ENCODE measurements at places on chromosomes 2 and 18.
A peak's percentile ranks its signal among the peaks of the same experiment; 100 is the strongest.

DNA sequence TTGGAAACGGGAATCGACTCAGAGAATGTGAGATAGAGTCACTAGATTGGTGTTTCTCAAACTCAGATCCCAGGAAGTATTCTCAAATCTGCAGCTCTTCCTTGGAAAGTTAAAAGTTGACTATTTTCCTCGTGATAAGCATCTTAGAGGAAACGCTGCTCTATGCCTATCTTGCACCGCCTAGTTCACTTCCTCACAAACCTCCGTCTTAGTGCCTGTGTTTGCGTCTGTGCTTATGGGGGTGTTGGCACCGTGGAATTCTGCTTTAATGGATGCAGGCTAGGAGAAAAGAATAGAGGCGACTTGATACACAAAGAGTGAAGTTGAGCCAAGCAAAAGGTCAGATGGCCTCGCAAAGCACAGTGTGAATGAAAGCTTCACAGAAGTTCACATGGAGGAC is 255.3 kb upstream of the ID2 start:
- no peak for DNase-seq

GRCh38 chr2:88563129-88563528 is 64.1 kb downstream of the EIF2AK3 start:
- DNase-seq, result no peak

GRCh38 chr2:10378189-10378588 is 69.9 kb downstream of the ODC1 start:
- no peak for DNase-seq

GRCh38 chr18:32258148-32258547 is 68.3 kb downstream of the MEP1B start:
- no peak for DNase-seq

DNA sequence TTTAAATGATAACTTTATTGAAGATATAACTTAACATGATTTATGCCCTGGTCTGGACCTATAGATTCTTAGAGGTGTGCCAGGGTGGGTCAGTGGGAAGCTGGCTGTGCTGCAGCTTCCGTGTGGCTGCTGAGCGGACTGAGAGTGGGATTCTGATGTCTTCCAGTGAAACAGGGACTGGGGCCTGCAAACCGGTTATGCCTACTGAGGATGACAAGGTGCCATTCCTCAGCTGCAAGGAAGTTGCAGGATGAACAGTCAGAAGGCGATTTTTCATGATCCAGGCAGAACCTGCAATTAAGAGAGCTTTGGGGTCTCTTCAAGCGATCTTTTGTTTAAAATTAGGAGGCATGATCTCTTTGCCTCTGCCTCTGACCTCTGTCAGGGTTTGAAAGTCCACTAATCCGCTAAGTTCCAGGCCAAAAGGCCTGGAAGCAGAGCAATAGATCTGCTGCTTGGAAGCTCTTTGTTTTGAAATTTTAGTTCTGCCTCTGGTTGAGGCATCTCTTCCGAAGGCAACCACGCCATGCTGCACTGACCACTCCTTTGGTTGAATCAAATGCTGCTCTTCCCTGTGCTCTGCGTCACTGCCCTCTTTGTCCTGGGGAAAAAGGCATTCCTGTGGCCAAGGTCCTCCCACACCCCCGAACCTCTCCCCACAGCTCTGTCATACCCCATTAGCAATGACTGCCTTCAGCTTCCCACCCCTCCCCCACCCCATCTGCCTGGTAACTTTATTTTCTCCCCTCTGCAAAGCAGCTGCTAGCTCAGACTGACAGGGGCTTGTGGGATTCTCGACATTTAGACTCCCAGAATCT is 2.0 kb downstream of the TMEM169 start:
- DNase-seq, result no peak

DNA sequence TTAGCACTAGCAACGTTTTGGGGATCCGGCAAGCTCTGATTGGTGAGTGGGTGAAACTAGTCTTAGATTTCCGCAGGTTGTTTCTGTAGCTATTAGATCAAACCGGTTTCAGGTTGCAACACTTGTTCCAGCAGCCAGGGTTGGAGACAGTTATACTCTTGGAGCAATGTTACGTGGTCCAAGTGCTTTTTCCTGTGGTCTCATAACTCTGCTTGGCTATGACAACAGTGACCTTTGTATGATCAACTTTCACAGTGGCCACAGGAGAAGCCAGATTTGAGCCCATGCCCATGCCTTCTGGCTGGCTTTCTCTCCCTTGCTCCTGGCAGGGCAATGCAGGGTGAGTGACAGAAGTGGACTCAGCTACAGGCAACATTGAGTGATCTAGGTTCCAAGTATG is 84.5 kb upstream of the TAF1B start:
- no peak for DNase-seq

DNA sequence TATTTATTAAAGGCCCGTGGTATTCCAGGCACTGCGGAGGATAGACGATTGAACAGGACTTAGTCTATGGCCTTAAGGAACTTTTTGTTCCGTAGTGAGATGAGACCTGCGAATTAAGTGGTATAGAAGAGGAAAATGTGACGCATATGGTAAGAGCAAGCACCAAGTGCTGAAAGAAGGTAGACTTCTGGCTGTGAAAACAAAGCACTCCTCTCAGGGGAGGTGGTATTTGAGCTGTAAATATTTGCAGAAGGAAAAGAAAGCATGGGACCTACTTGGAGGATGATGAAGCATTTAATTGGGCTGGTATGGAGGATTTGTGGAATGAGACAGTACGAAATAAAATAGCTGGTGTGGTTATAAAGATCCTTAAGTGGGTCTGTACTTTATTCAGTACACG is 62.5 kb downstream of the GPR39 start:
- DNase-seq, result no peak

DNA sequence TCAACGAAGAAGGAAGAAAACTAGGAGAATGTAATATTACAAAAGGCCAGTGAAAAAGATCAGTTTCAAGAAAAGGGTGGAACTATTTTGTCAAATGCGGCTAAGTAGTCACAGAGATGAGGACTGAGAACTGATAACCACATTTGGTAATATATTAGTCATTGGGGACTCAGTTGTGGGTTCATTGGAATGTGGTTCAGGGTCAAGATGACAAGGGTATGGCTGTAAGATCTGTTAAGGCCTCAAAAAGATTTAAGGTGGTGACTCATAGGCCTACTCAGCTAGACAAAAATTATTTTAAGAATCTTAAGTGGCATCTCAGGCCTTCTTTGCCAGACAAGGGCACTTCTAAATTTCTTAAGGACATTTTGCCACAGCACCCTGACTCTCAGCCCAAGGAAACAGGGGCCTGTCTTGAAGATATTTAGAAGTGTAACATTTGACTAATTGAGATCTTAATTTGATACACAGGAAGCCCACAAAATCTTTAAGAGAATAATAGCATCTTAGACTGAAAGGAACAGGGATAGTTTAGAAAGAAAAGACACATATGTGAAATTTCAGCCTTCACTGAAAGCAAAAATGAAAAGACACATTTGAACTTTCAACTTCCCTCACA is 81.3 kb downstream of the STRADB start:
- no peak for DNase-seq

- no peak for DNase-seq
These were observed 37.3 kb downstream of the ADAM23 start for GRCh38 chr2:206480620-206481019.

GRCh38 chr2:197102231-197102630 is 175.7 kb upstream of the PGAP1 start:
- DNase-seq, result no peak

- no peak for DNase-seq
These were observed 261.1 kb upstream of the TRIB2 start for GRCh38 chr2:12455661-12456060.

GRCh38 chr2:146124741-146125140 is 1604.8 kb upstream of the ZEB2 start:
- DNase-seq, result no peak

GRCh38 chr2:215071676-215072075 is 66.8 kb downstream of the ABCA12 start:
- no peak for DNase-seq

DNA sequence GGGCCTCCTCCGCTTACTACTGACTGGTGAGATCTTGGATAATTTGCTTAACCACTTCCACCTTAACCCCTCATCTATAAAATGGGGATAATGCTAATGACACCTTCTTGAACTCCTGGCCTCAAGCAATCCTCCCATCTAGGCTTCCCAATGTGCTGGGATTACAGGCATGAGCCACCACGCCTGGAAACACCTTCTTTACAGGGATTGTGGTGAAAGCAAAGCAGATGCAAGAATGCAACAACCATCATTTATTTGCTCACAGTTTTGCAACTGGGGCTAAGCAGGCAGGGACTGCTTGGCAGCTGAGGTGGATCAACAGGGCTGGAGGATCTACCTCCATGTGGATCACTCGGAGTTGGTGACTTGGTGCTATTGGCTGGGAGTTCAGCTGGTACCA is 76.2 kb upstream of the ZNF532 start:
- DNase-seq, result no peak

- DNase-seq, result no peak
These were observed 68.2 kb downstream of the ZNF516 start for GRCh38 chr18:76426737-76427305.

GRCh38 chr18:34809451-34810072 is 99.5 kb downstream of the DTNA start:
- DNase-seq, result no peak

GRCh38 chr2:8527031-8527430 is 154.8 kb upstream of the ID2 start:
- DNase-seq, result no peak

DNA sequence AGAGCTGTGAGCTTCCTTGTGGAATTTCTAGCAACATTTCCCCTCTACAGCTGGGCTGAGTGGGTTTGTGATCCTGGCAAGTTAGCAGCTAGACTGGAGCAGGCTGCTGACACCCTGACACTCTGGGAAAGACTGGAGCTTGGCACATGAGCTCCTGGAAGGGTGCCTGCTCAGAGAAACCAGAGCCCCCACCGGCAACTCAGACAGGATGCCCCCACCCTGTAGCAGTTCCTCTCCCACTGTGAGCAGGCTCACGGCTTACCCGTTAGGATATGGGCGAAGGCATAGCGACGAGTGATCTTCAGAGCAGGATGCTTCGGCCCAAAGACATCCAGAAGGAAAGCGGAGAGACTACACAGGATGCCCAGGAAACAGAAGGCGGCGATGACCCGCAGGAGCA is 11.2 kb downstream of the TMEM127 start:
- DNase-seq, result no peak

DNA sequence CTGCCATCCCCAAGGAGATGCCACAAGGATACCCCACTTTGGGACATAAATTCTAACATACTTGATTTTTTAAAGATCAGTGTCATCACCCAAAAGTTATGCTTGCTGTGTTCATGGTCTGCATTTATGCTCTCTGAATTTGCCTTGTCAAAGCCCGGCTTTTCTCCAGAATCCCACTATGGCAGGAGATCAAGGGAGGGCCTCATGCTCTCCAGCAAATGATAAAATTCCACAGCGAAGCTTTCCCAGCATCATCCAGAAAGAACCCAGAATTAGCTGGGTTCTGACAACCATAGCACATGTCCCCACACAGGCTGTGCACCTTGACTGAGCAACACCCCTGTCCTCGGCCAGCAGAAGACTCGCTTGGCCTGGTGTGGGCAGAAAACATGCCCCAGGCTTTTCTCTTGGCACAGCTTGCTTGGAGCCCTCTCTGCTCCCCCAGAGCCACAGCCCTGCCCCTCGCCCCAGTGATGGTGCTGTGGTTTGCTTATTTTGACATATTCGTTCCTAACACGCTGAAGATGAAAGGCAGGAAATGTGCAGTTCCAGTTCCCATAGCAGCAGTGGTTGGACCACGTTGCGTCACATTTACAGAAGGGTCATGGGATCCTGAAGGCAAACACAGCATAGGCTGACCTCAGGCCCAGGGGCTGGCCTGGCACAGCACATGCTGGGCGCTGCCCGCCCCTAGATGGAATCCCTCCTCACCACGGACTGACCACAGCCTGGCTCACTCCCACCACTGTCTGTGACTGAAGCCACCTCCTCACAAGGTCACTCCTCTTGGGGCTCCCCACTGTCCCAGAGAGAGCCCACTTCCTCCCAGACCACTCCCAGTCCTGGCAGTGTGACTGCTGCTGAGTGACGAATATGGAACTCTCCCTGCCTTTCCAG is 14.1 kb upstream of the CHRNA1 start:
- peak; percentile 58 for DNase-seq

GRCh38 chr18:35128675-35129074 is 87.5 kb downstream of the MAPRE2 start:
- no peak for DNase-seq

- no peak for DNase-seq
These were observed 7.3 kb downstream of the ASPRV1 start for GRCh38 chr2:69954084-69954483.

- no peak for DNase-seq
These were observed 52.9 kb downstream of the SERPINB7 start for GRCh38 chr18:63828120-63828519.

DNA sequence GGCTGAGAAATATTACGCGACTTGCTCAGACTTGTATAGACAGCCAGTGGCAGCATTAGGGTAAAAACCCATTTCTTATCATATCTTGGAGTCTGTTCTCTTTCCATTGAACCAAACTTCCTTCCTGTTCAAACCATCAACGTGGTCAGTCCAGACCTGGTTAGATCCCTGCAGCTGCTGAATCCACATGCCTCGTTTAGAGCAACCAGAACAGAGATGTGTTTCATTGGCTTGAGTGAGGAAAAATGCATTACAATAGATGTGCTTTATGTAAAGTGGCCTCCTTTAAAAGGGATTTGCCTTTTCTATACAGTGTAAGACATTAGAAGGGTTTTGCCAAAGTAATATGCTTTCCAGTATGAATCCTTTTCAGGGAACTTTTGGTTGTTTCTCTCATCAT is 232.4 kb downstream of the MEIS1 start:
- DNase-seq, result no peak

DNA sequence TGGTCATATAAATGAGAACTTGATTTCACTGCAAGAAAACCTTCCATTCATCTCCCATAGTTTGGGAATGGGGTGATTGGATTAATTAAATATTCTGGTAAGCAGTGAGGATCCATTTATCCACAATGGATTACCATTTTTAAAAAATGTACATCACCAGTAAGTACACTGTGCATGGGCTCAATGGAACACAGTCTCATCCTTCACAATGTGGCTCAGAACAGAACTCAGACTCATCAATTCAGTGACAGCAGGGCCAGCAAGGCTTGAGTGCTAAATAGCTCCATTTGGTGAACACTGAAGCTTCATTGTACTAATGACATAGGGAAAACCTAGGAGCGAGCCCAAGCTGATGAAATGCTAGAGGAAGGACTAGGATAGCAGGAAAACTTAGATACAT is 223.8 kb downstream of the CMPK2 start:
- no peak for DNase-seq

GRCh38 chr18:60038731-60039130 is 138.9 kb downstream of the PMAIP1 start:
- no peak for DNase-seq

GRCh38 chr2:143796051-143796450 is 666.8 kb downstream of the ARHGAP15 start:
- DNase-seq, result no peak

Measured in activated T-cell treated with anti-CD3 and anti-CD28 coated beads, Interleukin-2, amount 50 U/mL, for 4 hours (primary cell).